ENCODE measurements at places on chromosomes 16 and 17.

- no peak for DNase-seq
These were observed 12.6 kb downstream of the LDHD start for GRCh38 chr16:75103994-75104393.

DNA sequence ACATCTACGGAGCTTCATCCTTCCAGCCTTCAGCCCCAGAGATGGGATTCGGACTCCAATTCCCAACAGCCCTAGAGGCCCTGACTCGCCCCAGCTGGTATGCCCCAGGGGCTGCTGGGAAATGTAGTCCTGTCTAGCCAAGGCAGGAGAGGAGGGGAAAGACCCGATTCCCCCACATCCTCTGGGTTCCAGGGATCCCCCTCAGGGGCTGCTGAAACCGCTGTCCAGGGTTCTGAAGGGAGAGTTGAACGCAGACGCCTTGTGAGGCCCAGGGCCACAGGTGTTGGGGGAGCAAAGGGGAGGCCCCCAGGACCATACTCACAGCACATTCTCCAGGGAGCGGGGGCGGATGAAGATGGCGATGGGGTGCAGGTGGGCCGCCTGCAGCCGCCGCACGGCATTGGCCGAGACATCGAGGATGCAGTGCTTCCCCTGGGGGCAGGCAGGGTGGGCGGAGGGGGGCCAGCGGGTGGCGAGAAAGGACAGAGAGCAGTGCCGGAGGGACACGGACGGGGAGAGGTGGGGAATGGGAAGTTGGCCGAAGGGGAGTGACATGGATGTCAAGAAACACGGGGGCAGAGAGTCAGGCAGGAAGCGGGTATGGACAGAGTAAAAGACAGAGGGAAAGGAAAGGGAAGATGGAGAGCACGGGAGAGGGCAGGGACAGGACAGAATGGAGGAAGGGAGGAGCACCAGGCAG, 12.6 kb upstream of the ASGR1 start:
- no peak for DNase-seq

DNA sequence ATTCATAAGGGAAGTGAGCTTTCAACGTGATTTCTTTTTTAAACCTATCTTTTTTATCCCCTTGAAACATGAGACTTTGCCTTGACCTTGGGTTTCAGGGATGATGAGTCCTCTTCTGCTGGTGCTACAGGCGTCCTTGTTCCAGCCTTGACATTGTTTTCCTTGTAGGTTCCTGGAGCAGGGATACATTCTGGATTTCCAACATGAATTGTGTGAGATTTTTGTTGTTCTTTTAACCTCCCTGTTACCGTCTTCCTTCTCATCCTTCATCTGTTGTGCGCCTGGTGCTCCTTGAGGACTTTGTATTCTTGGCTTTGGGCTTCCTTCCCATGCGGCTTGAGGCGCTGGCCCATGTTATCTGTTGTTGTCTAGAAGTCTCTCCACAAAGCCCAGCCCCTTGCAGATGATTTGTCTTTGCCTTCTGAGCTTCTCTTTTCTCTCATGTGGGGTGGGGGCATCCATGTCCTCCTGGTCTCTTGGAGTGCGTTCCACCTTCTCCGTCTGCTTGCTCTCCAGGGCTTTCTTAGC, 283.6 kb downstream of the SNX29 start:
- DNase-seq = no peak

GRCh38 chr17:47808830-47809480, 12.6 kb downstream of the OSBPL7 start:
- no peak for DNase-seq

- DNase-seq = no peak
These were observed 17.6 kb downstream of the CDK5R1 start for GRCh38 chr17:32504166-32504990.

GRCh38 chr17:9002606-9003354, 18.5 kb upstream of the NTN1 start:
- peak; percentile 16 for DNase-seq

DNA sequence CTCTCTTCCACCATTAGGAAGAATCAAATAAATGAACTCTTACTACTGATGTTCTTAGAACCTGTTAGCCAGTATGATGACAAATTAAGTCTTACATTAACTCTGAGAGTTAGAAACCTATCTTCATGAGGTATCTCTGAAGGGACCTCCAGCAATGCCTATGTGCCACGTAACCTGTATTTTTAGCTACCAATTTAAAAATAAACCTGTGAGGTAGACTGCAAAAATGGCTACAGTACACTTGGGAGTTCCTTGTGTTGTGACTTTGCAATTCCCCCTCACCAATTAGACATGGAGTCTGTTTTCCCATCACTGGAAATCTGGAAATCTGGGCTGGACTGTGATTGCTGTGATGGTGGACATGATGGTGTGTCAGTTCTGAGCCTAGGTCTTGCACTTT, 143.7 kb upstream of the MPHOSPH6 start:
- no peak for DNase-seq

DNA sequence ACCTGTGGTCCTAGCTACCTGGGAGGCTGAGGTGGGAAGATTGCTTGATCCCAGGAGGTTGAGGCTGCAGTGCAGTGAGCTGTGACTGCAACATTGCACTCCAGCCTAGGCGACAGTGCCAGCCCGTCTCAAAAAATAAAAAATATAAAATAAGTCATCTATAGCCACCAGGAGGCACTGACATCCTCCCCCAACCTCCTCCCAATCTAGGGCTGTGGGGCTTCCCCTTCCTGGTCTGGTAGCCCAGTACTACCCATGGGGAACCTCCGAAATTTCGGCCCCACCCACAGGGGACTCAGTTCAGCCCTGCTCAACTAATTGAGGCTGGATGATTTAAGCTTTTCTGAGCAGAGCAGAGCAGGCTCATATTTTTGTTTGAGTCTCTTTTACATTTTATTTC, 3.2 kb downstream of the ZSCAN10 start:
- DNase-seq = peak; percentile 48

DNA sequence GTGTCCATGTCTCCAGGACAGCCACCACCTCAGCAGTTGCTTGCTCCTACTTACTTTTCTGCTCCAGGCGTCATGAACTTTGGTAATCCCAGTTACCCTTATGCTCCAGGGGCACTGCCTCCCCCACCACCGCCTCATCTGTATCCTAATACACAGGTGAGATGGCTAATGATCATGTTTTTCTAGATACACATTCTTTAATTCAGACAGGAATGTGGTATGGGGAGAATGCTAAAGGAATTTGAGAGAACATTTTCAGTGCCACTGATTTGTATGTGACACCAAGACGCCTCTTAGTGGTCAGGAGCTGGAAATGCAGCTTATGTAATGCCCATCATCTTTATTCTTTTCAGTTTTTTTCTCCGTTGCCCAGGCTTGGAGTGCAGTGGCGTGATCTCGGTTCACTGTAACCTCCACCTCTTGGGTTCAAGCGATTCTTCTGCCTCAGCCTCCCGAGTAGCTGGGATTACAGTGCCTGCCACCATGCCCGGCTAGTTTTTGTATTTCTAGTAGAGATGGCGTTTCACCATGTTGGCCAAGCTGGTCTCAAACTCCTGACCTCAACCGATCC, 8.9 kb upstream of the RAPGEFL1 start:
- peak; percentile 28 for DNase-seq
